ENCODE measurements at places on chromosomes 2 and 18.
A peak's percentile ranks its signal among the peaks of the same experiment; 100 is the strongest.

DNA sequence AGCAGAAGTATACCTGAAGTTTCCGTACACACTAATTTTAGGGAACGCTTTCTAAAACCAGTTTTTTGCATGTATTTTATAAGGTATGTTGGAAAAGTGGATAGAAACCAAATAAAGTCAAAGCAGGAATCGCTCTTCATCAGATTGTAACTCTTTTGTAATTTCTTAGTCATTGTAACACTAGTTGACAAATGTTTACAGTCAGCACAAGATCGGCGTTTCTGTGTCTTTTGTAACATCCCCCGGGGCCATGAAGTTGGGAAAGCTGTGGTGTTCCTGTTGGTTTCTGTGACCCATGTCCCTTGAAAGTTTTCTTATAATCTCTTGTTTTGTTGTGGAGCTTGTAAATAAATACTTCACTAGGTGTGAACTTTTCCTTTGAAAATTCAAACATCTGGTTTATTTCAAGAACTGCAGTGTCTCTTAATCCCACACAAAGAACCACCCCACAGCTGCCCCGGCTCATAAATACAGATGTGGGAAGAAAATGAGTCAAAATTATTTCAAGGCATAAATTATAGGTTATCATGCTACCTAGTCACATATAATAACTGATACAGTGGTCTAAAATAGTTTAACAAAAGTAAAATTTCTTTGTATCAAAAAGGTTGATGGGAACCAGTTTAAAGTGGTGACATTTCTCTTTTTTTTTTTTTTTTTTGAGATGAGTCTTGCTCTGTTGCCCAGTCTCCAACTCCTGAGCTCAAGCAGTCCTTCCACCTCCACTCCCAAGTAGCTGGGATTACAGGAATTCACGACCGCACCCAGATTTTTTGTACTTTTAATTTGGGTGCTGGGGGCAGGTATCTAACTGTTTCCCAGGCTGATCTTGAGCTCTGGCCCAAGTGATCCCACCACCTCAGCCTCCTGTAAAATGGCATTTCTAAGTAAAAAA, 751 bp upstream of the NMI start:
- DNase-seq = no peak

DNA sequence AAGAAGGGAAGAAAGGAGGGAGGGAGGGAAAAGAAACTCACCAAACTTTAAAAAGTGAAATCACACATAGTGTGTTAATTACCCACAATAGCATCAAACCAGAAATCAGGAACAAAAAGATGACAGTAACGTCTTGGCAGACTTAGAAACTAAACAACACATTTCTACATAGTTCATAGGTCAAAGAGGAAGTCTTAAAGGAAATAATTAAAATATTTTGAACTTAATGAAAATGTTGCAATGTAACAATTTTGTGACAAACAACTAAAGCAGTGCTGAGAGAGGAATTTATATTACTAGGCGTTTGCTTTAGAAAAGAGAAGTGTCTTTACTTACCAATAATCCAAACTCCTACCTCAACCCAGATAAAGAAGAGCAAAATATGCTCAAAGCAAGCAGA, 505.0 kb upstream of the ID2 start:
- no peak for DNase-seq

- peak; percentile 57 for DNase-seq
These were observed at the start of gene MYO5B for GRCh38 chr18:50194631-50195532. Gene MYO5B (minus strand): TSS chr18:50195147. CDS start chr18:50194793, 354 bp downstream.

DNA sequence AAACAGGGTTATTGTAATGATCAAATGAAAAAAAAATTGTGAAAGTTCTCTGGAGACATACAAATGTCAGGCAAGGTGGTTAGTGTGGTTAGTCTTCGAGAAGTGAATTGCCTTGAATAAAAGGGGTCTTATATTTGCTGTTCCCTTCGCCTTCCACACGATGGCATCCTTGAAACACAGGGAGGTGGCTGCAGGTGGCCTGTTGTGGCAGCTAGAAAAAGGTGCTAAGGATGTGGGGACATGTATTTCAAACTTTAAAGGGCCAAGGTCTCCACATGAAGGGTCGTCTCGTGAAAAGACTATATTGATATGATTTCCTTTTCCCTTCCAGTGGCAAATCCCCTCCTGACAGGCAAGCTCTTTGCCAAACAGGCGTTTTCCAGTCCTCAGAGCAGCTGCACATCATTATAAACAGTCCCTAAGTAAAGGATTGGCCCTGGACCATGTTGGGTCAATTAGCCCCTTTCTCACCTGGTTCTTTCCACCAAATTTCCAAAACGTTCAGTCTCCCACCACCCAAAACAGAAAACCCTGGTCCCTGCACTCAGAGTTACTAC, 68.5 kb downstream of the COPS8 start:
- DNase-seq = no peak

GRCh38 chr18:76467371-76468190, 27.5 kb downstream of the ZNF516 start:
- no peak for DNase-seq

DNA sequence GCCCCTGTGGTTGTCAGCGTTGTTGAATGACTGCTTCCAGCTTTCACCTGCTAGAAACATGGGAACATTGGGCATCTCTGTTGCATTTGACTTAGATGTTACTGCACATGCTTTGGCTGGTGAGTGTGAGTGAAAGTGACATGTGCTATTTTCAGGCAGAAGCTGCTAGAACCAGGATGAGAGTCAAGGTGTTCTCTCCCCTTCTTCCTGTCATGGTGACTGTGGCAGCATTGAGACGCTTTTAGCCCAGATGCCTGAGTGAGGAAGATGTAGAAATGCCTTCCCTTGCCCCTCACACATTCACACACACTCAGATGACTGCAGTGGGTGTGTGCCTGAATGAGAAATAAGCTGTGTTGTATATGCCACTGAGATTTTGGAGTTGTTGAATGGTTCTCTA, 220.2 kb downstream of the PTPRM start:
- DNase-seq = no peak

DNA sequence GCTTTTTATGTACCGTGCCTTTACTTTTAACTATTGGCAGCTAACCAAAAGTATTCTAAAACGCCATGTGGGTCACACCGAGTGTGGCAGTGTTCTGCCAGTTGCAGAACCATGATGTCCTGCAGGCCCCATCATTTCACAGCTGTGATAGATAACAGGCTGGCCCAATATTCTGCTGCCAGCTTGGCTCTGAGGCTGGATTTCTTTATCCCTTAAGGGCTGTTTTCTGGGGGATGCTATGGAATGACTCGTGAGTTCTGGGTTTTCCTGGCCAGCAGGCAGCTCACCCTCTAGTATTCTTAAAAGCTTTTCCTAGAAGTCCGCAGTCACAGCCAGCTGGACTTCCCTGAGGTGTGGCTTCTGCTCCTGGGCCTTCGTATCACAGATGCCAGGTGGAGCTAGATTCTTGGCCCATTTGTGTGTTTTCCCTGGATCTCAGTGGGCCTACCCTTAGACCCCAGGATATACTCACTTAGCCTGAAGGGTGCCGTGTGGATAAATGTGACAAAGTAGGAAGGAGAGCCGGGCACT, 41.0 kb downstream of the FHOD3 start:
- no peak for DNase-seq

DNA sequence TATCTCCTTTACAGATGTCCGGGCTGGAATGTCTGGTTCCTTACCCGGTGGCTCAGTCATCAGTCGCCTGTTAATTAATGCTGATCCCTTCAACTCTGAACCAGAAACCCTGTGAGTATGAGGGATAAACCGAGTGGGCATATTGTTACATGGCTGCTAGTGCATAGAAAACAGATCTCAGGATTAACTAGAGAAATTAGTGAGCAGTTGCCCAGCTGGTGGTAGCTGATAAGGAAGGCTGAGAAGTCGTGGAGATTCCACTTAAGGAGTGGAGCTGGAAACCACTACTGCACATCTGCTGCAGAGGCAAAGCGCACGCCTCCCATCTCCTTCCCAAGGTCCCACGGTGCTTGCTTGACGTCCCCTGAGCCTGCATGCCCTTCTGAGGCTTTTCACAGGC, 97.7 kb downstream of the DGKD start:
- DNase-seq = no peak

GRCh38 chr2:98242003-98242402, 104.3 kb upstream of the CNGA3 start:
- no peak for DNase-seq

DNA sequence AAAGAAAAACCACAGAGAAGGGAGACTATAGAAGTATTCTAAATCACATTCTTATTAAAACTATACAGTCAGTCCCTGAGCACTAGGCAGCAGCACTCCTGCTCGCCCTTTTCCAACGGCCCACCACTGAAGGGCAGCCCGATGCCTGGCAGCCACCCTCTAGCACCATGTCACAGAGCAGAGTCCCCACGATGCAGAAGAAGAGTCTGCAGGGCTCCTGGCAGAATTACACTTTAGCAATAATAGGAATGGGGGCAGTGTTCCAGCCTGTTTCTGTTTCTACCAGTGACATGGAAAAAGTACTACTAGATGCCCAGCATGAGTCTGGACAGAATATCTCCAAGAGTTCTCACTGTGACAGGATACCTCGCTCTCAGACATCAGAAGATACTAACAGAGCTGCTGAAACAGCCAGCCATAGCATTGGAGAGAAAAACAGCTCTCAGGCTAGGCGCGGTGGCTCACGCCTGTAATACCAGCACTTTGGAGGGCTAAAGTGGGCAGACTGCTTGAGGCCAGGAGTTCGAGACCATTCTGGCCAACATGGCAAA, 87.6 kb downstream of the C2orf74 start:
- no peak for DNase-seq

DNA sequence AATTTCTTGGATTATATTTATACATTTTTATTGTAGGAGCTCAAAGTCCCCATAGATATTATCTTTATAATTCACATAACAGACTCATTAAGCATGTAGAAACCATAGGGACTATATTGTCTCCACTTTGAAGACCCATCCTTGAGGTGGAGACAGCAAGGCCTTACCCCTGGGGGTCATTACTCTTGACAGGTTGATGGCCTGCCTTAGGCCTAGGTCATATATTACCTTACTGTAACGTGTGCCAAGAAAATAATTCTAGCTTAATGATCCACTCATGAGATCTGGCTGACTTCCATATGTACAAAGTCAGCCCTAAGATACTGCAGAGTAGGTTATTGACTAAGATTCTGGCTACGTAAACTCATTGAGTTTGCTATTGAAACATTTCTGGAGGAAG, 65.4 kb upstream of the GLS start:
- no peak for DNase-seq

GRCh38 chr2:150669492-150669891, 182.0 kb upstream of the RND3 start:
- DNase-seq = no peak

DNA sequence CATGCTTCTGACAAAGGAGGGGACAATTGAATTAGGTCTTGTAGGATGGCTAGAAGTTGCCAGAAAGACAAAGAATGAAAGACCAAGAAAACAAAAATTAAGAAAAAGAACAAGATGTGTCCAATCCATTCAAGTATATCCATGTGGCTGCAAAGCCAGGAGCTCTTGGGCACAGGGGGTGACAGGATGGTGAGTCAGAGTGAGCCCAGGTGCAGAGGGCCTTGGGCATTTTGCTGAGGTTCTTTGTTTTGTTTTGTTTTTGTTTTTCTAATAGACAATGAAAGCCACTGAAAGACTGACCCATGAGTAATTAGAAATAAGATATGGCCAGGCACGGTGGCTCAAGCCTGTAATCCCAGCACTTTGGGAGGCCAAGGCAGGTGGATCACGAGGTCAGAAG, 104.6 kb upstream of the KLHL29 start:
- no peak for DNase-seq

DNA sequence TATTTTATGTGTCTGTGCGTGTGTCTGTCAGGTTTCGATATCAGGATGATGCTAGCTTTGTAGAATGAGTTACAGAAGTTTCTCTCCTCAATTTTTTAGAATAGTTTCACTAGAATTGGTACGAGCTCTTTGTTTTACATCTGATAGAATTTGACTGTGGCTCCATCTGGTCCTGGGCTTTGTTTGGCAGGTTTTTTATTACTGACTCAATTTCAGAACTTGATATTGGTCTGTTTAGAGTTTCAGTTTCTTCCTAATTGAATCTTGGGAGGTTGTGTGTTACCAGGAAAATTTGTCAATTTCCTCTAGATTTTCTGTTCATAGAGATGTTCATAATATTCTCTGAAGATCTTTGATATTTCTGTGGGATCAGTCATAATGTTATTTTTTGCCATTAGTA, 289.4 kb upstream of the COL3A1 start:
- DNase-seq = no peak

GRCh38 chr2:20034218-20034617, 17.2 kb downstream of the LAPTM4A start:
- DNase-seq = no peak

GRCh38 chr2:9178904-9179571, 27.6 kb upstream of the ASAP2 start:
- peak; percentile 86 for DNase-seq
